Putamen (tissue), 1 donor: ENCODE measurements at places on chromosomes 16 and 17.

DNA sequence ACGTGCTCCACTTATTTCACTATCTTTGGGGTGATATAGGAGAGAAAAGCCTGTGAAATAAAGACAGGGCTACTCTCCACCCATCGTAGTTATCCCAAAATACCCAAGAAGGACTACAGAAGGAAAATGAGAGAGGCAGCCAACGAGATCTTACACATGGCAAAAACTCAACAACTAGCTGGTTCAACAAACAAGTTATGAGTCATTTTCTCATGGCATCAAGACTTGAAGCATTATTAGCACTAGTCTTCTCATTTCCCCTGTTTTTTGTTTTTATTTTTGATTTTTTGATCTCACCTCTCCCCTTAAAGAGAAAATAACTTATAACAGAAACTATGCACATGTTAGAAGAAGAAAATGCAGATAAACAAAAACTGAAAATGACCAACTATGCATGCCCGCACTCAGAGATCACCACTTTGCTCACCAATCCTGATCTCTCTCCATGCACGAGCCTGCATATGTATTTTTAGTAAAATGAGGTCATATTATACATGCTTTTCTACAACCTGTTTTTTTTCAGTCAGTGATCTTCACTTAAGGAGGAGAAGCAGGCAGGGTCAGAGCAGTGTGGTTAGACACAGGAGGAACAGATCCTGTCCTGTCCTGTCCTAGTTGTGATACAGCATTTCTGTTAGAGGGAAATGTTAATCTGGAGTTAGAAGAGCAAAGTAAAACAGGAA, 22.8 kb downstream of the FAM117A start:
- no peak for DNase-seq

GRCh38 chr17:81925860-81926450, 1.6 kb downstream of the MAFG start:
- no peak for DNase-seq

GRCh38 chr16:73002866-73003265, 45.1 kb downstream of the ZFHX3 start:
- DNase-seq: no peak

DNA sequence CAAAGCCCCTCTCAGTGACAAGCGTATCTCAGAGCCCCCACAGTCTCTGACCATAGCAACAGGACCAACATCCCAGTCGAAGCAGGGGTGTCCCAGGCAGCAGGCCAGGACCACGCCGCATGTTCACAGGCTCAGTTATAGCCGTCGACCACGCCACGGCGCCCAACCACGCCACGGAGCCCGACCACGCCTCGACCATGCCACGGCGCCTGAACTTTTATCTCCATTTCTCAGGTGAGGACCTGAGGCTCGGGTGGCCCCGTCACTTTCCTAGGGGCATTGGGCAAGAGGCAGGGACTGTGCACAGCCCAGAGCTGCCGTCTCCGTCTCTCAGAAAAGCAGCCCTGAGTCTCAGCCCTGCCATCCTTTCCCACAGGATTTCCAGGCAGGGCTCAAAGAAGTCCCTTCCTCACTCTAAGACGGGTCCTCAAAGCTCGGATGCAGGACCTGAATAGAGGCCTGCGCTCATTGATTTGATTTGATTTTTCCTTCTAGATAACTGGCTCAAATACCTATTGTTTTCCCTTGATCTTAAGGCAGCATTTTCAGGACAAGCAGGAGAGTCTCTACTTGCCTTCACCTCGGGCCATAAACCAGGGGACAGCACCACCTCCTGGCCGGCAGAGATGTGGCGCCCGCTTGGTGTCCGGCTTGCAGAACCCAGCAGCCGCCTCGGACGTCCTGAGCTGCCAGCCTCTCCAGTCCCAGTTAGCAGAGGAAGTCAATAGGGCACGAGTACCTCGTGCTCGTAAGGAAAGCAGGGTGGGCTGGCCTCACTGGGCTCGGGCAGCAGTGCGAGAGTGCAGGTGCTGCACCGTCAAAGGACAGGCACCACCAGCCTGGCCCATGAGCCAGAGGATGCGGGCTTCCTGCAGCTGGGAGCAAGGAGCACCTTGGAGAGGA, 38.8 kb downstream of the C16orf95 start:
- DNase-seq: peak; percentile 42

DNA sequence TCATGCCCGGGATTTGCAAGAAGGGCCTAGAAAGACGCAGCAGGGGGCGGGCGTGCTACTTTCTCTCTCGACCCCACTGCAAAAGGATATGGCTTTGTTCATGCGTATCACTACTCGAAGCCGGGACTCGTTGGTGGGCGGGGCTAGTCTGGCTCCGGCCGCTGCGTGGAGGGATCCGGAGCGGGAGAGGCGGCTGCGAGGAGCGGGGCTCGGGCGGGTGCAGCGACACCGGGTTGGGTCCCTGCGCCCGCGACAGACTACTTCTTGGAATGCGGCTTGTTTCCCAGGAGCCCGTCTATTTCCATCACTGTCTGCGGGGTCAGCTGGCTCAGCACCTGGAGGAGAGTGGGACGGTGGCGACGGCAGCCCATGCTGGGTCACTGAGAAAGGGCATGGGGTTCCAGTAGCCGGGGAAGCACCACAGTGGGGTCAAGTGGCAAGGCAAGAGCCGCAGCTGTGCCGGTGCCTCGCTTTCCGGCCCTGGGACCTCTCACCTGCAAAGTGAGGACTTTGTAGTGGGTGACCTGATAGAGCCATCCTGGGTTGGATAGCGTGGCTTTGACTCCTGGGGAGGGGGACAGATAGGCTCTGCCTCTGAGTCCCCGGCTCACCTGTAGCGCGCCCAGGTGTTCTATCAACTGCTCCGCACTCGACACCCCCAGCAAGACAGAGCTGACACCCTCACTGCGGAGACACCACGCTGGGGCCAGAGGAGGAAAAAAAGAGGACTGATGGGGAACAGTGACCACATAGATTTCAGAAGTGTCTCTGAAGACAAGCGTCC, 6.6 kb downstream of the KCNAB3 start:
- peak; percentile 69 for DNase-seq

- no peak for DNase-seq
These were observed 5.9 kb upstream of the PIRT start for GRCh38 chr17:10843811-10844210.

DNA sequence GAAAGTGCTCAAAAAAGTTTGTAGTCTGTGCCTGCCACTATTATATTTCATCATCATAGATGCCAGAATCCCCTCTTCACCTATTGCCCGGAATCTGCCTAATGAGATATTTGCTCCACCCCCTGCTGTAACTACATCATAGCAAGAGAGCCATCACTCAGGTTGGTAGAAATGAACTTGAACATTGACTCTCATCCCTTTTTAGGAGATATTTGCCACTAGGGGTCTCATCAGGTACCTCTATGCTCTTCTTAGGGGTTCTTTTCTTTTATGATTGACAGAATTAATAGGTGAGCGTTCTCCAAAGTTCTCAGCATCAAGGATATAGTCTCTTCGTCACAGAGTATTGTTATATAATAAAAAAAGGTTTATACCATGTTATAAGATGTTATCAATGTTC, 20.0 kb downstream of the ANKS4B start:
- DNase-seq: no peak

- no peak for DNase-seq
These were observed 18.7 kb upstream of the RFFL start for GRCh38 chr17:35082073-35082657.

- DNase-seq: no peak
These were observed 13.5 kb upstream of the DBNDD1 start for GRCh38 chr16:90032674-90033331.

DNA sequence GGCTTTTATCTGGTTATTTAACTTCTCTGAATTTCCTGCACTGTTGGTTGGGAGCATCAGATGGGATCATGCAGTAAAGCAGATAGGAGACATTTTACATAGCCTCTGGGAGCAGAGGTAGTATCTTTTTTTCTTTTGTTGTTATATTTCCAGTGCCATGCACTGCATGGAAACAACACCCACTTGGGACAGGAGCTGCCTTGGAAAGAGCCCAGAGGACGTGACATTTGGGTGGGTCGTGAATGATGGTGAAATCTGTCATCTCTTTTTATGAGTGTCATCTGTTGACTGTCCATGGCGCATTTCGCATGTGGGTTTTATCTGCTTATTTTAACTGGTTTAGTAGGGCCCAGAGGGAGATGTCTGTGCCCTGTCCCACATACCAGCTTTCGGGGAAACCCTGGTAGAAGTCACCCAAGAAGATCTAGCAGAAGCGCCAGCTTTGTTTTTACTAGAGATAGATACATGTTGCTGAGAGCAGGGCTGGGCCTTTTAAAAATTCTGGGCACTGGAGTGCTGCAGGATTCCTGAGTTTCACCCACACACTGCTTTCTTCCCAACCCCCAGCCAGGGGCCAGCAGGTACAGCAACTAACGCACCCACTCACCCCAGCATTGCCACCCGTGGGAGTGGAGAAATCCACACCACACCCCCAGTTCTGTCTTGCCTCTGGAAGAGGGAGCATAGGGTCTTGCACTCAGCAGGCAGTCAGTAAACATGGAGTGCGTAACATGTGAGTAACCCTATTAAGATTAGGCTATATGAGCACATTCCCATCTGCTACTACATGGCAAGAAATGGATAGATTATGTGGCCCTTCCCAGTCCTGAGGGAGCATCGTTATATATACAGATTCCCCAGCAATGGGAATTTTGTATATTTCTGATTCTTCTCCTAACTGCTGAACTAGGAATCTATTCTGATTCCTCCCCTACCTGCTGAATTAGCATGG, 8.4 kb upstream of the TERF2 start:
- DNase-seq: peak; percentile 59

GRCh38 chr16:84647828-84648594, at the start of gene KLHL36:
Gene KLHL36 (plus strand): TSS chr16:84648511. CDS start chr16:84650868, 2,357 bp downstream.
- peak; percentile 33 for DNase-seq

DNA sequence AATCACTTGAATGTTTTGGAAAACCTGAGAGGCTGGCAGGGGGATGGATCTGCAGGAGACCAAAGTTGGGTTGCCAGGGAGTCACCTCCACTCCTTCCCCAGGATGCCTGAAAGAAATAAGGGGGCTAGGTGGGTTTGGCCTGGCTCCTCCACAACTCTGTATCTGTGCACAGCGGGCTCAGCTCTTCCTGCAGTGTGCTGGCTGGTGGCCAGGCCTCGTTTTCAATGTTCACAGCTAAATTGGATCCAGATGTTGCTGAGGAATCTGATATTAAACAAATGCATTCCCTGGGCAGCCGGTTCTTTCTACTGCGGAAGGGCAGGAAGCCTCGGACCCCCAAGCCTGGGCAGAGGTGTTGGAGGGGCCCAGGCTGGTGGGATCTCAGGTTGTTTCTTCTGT, 106.2 kb downstream of the N4BP1 start:
- no peak for DNase-seq

GRCh38 chr16:30554557-30555314, 3.4 kb downstream of the ZNF764 start:
- DNase-seq: no peak

- DNase-seq: no peak
These were observed 122.2 kb downstream of the CCDC182 start for GRCh38 chr17:57622683-57623433.

DNA sequence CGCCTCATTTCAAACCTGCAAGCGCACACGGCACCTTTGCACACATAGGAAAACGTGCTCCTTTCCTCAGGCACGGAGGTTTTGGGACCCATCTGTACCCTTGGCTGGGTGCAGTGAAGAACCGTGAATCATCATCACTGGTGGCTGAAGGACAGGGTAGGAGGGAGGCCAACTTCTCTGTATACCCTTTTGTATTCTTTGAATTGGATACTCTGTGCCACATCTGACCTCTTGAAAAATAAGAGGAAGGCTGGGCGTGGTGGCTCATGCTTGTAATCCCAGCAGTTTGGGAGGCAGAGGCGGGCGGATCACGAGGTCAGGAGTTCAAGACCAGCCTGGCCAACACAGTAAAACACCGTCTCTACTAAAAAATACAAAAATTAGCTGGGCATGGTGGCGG, 11.7 kb downstream of the GPRC5B start:
- peak; percentile 83 for DNase-seq

DNA sequence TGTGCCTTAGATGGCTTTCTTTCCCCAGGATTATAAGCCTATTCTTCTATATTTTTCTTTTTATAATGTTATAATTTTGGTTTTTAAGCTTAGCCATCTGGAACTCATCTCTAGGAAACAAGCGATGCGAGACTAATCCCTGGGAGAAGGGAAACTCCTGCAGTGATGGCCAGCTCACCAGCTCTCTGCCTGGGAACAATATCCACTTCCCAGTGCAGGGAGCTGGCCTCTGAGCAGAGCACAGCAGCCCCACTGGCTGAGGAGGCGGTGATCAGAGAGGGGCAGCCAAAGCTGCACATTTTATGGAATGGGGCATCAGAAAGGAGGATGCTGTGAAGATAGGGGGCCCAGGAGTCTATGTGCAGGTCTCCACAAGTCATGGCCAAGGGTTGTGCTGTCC, 183.3 kb downstream of the LGALS9B start:
- DNase-seq: no peak

DNA sequence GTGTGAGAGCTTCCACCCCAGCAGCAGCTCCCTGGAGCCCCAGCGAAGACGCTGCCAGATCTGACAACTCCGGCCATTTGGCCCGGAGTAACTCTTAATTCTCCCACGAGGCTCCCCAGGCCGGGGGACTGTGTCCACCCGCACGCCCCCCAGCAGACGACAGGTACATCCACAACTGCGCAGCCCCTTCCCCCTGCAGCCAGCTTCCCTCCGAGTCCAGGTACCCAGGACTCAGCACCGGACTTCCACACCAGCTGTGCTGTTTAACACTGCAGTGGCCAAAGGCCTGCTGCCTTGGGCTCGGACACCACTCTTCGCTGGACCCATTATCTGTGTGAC, 7.2 kb downstream of the SYNGR2 start:
- DNase-seq: no peak

DNA sequence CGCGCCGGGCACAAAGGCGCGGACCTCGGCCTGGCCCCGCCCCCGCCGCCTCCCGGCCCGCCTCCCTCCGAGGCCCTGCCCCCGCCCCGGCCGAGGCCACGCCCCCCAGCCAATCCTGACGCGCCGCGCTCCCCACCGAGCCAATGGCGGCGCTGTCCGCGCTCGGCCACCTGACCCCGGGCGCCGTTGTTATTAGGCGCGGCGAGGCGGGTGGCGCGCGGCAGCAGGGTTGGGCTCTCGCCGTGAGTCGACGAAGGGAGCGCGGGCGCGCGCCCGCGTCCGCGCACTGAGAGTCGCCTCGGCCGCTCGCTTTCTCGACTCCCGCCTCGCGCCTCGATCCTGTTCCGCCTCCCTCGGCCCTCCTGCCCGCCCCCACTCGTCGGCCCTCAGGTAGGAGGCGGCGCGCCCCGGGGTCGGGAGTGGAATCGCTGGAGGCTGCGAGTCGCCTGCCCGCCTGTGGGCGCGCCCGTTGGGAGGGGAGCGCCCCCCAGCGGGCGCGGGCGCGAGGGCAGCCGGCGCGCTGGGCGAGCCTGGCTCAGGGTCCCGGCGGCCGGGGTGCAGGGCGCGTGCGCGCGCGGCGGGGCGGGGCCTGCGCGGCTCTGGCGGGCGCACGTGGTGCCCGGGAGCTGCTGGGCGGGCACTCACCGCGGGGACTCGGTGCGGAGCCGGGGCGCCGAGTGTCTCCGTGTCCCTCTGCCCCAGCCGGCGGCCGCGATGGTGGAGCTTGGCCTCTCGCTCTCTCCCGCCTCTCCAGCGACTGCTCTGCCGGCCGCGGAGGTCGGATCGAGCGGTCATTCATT, 405 bp upstream of the CBLN1 start:
- peak; percentile 89 for DNase-seq

DNA sequence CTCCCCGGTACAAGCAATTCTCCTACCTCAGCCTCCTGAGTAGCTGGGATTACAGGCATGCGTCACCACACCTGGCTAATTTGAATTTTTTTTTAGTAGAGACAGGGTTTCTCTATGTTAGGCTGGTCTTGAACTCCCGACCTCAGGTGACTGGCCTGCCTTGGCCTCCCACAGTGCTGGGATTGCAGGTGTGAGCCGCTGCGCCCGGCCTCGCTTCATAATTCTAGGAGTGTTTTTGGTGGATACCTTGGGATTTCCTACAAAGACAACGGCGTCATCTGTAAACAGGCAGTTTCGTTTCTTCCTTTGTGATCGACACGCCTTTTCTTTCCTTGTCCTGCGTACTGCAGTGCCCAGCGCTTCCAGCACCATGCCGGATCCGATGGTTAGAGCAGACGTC, 60.9 kb upstream of the GNG13 start:
- no peak for DNase-seq
